GM12865 (cell line): ENCODE measurements at places on chromosomes 1 and 21.

DNA sequence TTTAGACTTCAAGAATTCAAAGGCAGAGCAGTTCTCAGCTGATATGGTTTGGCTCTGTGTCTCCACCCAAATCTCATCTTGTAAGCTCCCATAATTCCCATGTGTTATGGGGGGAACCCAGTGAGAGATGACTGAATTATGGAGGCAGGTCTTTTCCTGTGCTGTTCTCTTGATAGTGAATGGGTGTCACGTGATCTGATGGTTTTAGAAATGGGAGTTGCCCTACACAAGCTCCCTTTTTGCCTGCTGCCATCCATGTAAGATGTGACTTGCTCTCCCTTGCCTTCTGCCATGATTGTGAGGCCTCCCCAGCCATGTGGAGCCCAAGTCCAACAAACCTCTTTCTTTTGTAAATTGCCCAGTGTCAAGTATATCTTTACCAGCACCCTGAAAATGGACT lies 146.5 kb downstream of the EIF4G3 start:
- no peak for DNase-seq

- DNase-seq = no peak
Measured at GRCh38 chr1:184888505-184888904, 85.8 kb downstream of the NIBAN1 start.

- DNase-seq = no peak
Measured at GRCh38 chr1:22536506-22536905, 26.8 kb upstream of the EPHA8 start.

- DNase-seq = no peak
Measured at GRCh38 chr1:22155517-22155916, 12.6 kb upstream of the WNT4 start.

DNA sequence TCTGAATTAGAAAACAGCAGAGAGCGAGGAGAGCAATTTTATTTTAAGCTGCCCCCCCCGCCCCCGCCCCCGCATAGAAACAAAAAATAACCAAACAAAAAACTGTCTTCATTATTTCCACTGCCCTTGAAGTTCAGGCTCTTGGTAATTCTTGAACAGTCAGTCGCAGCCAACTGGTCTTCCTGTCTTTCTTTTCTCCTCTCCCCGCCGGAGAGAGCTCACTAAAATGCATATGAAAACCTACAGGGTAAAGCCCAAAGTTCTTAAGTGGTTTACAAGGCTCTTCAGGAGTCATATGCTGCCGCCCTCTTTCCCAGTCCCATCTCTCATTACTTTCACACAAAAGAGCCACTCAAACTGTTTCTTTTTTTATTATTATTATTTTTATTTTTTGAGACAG lies 1.1 kb upstream of the ANKRD35 start:
- no peak for DNase-seq

- no peak for DNase-seq
Measured at GRCh38 chr1:22057861-22058260, 5.4 kb downstream of the CDC42 start.

DNA sequence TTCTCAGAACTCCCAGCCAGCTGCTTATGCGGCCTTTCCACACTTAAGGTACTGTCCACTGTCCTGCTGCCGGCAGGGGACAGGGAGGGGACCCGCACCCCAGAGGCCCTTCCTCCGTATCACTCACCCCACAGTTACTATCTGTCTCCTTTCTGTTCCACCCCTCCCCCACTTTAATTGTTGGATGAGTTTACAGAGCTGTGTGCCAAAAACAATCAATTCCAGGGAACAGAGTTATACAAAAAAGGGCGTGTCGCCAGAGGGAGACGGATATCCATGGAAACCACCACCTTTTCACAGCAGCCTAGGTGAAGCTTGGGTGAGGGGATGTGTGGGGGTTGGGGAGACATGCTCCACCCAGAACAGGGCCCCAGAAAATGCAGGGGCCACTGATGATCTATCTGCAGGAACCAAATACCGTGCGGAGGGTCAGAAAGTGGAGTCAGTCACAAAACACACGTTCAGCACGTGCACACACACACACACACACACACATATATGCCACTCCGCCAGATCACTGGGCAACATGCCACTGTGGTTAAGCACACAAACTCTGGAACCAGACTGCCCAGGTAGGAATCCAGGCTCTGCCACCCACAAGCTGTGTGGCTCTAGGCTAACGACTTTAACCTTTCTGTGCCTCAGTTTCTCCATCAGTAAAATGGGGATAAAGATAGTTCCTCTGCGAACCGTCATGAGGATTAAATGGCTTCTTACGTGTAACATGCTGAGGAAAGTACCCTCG lies 30.5 kb downstream of the CASZ1 start:
- DNase-seq = no peak
